Esophagus squamous epithelium (tissue), 5 donors: ENCODE measurements at places on chromosomes 12 and 14.

DNA sequence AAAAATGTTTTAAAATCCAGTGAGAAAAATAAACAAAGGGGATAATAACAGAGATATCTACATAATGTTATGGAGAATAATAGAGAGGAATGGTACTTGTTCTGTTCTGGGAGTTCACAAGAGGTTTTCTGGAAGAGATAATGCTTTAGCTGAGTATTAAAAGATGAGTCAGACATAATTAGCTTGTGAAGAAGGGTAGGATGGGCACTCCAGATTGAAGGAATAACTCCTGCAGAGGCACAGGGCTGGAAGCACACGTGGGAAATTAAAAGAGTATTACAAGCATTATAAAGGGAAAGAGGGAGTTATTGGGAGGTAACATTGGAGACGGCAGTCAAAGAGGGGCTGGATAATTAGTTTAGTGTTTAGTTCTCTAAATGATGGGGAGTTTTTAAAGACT is 124.9 kb upstream of the BTG1 start:
- DNase-seq, result no peak

- DNase-seq, result no peak
Observed at GRCh38 chr12:11856971-11857370, 207.5 kb downstream of the ETV6 start.

DNA sequence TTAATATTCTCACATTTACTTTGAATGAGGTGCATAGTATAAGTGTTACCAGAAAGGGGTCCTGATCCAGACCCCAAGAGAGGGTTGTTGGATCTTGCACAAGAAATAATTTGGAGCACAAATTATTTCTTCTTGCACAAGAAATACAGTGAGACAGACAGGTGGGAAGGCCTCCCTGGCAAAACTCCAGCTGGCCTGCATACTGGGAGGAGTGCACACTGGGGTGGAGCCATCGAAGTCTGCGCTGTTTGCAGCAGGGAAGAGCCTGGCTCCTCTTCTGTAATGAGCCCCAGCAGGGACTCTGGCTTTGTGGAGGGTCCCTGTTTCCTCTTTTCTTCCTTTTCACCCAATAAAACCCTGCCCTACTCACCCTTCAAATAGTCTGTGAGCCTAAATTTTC is 141.6 kb downstream of the GLT1D1 start:
- no peak for DNase-seq

GRCh38 chr12:89680409-89680808 is 28.2 kb downstream of the ATP2B1 start:
- DNase-seq, result no peak

DNA sequence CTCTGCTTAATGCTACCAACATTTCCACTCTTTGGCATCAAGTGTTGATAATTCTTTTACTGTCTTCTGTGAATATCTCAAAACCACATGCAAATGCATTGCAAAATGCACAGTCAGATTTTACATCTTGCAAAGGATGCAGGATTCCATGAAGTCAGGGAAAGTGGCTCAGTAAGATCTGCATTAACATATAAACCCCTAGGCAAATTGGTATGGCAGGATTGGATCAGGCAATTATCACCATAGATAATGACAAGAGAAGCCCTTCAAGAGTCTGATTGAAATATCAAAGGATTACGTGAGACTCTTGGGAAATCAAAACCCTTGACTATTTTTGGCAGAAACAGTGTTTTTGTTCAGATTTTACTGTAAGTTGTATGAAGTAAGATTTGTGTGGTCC is 71.0 kb downstream of the TMTC2 start:
- DNase-seq, result no peak

DNA sequence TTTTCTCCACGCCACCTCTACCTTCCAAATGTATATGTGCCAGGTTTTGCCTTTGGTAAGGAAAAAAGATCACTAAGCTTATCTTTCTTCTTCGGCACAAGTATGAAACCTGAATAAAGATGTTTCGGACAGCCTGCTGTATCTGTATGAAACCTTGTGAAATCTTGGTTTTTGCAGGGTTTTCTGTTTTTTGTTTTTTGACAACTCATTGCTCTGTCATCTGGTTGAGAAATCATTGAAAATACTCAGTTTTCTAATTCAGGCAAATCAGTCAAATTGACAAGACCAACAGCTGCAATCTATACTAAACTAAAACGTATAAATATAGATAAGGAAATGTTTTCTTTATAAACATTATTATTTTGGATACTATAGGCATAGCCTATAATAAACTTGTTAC is 63.1 kb upstream of the FGD4 start:
- no peak for DNase-seq

GRCh38 chr14:68637106-68638021 is 155.5 kb downstream of the ZFP36L1 start:
- no peak for DNase-seq

GRCh38 chr12:55745361-55746173 is 2.6 kb downstream of the GDF11 start:
- no peak for DNase-seq

- DNase-seq, result no peak
Observed at GRCh38 chr12:126797525-126797924, 1469.4 kb upstream of the TMEM132C start.

DNA sequence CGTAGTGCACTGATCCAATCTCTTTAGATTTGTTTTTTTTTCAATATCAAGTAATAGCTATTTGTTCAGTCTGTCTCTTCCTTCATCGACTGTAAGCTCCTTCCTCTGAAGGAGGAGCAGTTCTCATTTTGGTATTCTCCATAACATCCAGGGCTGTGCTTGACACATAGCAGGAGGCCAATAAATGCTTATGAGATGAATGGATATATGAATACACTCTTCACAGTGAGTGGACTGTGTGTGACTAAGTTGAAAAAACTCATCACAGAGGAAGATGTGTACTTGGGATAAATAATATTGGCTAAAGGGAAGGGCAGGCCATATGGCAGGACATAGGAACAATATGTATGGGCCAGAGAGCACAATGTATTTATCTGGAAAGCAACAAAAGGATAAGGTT is 205.3 kb upstream of the PRICKLE1 start:
- no peak for DNase-seq

- no peak for DNase-seq
Observed at GRCh38 chr12:64566122-64566521, 44.2 kb upstream of the RASSF3 start.

GRCh38 chr14:104223101-104224041 is 85.0 kb downstream of the KIF26A start:
- no peak for DNase-seq

- DNase-seq, result no peak
Observed at GRCh38 chr12:68789144-68789878, 18.7 kb upstream of the MDM2 start.

DNA sequence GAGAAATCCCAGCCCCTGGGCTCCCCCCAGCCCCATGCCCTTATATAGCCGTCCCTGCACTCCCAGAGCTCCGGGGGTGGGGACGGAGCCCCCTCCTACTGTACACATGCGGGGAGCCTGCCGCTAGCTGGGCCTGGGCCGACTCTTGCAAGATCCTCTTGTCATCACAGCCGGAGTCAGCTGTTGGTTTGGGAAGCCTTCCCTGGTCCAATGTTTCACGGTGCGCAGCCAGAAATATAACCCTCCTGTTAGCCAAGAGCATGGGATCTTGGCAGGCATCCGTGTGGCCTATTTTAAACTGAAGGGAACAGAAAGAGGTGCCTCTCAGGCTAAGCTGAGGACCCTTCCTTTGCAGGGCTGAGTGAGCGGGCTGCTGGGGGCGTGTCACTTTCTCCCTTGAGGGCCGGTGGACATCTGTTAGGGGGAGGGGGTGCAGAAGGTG is 175.3 kb downstream of the TSPAN9 start:
- no peak for DNase-seq

GRCh38 chr14:68364792-68365192 is 428.1 kb downstream of the ZFP36L1 start:
- DNase-seq, result no peak

- no peak for DNase-seq
Observed at GRCh38 chr12:61095111-61095510, 1165.1 kb upstream of the USP15 start.

DNA sequence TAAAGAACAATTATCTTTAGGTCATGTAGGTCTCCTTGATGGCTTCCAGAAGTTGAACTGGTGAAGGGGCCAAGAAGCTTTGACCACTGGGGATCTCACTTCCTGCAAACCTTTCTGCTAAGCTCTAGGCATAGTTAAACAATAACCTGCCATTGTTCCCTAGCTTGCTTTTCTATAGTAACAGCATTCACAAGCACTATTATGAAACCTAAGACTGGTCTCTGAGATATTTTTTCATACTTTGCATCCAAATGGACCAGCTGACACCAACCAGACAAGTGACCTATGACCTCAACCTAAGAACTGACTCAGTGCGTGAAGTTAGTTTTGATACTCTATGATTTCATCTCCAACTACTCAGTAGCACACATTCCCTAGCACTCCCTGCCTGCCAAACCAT is 129.1 kb downstream of the PTPRB start:
- no peak for DNase-seq

DNA sequence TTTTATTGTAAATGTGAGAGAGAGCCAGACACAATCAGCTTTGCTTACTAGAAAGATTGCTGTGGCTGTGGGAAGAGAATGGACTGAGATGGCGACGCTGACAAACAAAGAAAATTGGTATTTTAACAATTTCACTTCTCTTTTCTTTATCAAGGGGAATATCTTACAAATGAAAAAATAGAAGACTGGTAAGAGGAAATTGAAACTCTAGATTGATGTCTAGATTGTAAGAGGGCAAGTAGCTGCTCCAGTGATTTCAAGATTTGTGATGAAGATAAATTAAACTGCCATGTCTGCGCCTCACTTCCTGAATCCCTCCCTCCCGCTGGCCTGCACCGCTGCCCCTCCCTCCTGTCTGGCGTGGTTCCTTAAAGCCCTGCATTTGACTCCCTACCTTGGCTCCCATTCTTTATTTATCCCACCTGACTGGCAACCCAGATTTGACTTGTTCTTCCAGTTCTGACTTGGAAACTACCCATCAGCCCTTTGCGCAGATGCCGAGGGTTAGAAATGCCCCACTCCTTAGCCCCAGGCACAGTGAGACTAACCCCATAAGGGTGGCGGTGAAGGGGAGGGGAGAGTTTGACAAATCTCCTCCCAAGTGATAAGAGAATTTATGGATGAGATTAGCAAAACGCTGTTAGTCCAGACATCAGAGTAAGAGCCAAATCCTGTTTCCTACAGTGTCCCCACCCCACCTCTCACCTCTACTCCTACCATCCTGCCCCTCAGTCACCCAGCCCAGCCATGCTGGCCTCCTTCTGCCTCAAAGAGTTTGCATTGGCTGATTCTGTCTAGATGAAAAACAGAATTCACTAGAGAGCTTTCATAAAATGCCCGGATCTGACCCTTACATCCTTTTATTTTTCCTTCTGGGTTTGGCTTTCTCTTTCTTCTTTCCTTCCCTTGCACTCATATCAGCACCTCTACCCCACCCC is 125.3 kb upstream of the ATF7IP start:
- DNase-seq, result no peak

DNA sequence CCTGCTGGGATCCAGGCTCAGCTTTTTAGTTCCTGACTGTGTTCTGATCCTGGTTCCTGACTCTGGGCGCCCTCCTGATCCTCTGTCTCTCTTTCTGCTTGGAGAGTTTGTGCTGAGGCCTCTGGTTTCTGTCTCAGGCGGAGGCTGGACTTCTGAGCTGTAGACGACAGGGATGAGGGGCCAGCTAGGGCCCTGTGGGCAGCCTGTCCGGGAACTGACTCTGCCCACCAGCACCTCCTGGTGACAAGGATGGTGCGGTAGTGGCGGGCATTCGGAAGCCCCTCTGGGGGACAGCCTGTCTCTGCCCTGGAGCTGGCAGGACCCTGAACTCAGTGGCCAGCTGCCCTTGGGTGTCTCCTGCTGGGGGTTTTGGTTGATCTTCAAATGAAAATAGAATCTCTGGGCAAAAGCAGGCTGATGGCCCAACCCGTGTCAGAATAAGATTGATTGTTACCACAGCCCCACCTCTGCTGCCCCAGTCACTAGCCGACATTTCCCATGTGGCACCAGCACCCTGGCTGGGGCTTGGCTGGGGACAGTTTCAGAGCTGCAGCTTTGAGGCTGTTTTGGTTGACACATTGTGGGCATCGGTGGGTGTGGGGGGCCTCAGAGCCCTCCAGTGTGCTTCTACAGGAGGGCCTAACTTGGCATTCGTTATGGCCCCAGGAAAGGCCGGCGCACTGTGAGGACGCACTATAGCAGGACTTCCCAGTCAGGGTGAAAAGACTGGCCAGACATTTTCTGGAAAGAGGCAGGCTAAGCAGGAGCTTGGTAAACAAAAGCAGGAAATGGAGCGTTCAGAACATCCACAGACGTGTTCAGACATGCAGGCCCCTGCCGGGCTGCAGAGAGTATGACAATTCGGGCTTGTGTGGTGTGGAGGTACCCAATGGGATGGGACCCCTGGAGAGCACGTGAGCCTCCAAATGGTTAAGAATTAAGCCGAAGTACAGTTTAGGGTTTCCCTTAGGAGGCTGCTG is 16.2 kb downstream of the KRT80 start:
- no peak for DNase-seq

- no peak for DNase-seq
Observed at GRCh38 chr12:106896603-106897002, 59.1 kb upstream of the TMEM263 start.

GRCh38 chr14:69464379-69464778 is 20.1 kb upstream of the PLEKHD1 start:
- DNase-seq, result no peak

DNA sequence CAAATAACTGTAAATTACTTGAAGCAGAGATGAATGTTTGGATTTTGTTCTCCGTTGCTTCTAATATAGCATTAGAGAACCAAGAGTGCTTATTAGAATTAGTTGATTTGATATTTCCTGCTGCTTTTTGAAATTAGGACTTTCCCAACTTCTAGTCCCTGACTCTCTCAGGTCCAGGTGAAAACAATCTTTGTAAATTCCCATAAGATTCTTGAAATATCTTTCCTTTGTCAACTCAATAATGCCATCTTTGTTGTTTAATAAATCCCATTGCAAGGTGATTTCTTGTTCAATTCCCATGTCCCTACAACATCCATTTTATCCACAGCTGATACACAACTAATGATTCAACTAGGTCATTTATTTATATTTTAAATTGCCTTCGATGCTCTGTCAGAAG is at the start of gene OR4K2:
TSS of gene OR4K2 (plus strand) at position 301 of the 400 bp plus-strand sequence. CDS start 1,126 bp downstream, outside the sequence.
- DNase-seq, result no peak

DNA sequence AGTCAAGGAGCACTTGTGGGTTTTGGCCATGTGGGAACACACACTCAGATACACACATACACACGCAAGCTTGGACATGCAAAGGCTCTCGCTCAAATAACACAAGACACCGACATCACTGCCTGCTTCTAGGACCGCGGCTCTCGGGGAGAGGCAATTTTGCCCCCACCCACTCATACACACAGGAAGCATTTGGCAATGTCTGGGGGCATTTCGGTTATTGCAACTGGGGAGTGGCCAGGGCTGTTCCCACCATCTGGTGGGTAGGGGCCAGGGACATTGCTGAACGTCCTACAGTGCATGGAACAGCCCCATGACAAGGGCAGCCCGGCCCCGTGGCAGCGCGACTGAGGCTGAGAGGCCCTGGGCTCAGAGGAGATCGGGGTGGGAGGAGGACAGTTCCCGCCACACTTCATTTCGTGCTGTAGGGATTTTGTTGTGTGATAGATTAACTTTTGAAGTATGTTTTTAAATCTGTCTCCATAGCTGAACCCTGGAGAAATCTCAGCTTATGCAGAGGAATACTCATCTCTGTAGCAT is 35.6 kb downstream of the RIMBP2 start:
- no peak for DNase-seq
